Kidney epithelial cell (primary cell): ENCODE measurements at places on chromosomes 7 and 10. TPM values are rescaled to one million over a fixed set of nuclear protein-coding genes. Genes with fewer than 3 reads are reported as not detected.

Gene NFE2L3
- total RNA-seq = 53.8 and 57.1 TPM in 2 replicates

Gene LIPK
- total RNA-seq = not detected in 2 replicates

Gene SEMA3C
- 84.8 and 113 TPM in 2 replicates for total RNA-seq

Gene ZPBP
- 0.13 TPM in 1 of 2 replicates, not detected in the other for total RNA-seq

Gene SMARCD3
- 12.6 and 28.7 TPM in 2 replicates for total RNA-seq

Gene CADPS2
- 6.8 and 8.8 TPM in 2 replicates for total RNA-seq

Gene COL13A1
- total RNA-seq = 0.41 and 1.7 TPM in 2 replicates

Gene FEZF1
- not detected in 2 replicates for total RNA-seq

Gene FAM53B
- 15.3 and 16.1 TPM in 2 replicates for total RNA-seq

Gene GCK
- 0.75 and 2.3 TPM in 2 replicates for total RNA-seq

Gene IDI2
- total RNA-seq = 0.13 TPM in 1 of 2 replicates, not detected in the other
